ENCODE measurements at places on chromosomes 3 and 15.

DNA sequence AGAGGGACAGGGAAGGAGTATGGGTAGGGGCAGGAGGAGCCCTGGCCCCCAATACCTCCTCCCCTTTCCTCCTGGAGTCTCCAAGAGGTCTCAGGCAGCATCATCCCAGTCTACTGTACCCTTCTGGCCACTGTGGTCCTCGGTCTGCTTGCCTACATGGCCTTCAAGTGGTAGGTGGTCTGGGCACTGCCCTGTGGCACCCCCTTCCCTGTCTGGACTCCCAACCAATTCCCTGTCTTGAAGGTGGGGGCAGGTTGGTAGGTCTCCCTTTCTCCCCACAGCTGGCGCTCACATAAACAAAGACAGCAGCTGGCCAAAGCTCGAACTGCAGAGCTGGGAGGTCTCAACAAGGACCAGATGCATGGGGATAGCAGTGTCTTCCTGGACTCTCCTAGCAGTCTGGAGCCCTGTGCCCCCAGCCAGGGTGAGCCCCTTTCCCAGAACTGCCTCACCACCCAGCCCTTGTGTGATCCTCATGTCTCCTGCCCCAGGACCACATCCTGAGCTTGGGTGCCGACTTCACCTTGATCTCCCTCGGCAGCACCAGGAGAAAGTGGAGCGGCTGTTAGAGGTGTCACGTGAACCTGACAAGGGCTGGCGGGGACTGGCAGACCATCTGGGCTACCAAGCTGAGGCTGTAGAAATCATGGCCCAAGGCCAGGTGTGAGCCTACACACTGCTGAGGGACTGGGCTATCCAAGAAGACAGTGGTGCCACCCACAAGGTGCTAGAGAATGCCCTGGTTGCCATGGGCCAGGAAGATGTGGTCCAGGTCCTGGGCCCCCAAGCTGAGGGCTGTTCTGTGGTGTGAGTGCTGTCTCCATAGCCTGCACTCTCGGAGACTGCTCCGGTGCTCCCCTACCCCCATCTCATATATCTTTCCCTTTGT lies 33.1 kb downstream of the NBEAL2 start:
- no peak for DNase-seq

DNA sequence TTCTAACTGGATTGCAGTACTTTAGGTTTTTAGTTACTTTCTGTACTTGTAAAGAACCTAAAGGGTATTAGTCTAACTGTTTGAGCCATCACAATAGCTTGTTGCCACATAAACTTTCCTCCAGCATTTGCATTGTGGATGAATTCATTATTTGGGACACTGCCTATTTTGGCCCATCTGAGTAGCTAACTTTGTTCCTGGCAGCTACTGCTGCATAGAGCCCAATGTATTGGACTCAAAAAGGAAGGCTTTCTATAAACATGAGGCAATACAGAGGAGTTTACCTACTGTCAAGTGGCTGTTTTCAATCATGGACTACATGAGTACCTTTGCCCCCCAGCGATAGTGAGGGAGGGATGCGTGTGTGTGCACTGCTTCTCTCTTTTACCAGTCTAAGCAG lies 1.9 kb downstream of the ROBO2 start:
- no peak for DNase-seq

DNA sequence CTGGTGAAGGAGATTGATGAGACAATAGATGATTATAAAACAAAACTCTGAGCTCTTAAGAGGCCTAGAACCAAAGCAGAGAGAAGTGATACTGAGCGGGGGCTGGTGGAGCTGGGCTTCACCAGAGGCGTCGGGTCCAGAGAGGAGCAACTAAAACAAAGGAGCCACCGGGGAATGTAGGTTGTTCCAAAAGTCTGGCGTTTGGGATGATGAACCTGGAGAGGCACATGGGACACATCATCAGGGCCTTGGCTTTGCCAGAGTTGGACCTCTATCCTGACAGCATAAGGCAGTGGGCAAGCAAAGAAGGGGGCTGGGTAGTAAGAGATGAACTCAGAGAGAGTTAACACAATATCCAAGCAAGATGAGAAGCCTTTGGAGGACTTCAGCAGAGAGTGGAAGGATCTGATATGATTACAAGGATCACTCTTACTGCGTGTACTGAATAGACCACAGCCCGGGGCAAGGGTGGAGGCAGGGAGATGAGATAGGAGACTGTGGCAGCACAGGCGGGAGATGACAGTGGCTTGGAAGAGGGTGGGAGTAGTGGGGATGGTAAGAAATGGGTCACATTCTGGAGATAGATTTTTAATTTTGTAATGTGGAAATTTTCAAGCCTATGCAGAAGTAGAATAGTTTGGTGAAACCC lies 36.0 kb upstream of the RASA2 start:
- no peak for DNase-seq

DNA sequence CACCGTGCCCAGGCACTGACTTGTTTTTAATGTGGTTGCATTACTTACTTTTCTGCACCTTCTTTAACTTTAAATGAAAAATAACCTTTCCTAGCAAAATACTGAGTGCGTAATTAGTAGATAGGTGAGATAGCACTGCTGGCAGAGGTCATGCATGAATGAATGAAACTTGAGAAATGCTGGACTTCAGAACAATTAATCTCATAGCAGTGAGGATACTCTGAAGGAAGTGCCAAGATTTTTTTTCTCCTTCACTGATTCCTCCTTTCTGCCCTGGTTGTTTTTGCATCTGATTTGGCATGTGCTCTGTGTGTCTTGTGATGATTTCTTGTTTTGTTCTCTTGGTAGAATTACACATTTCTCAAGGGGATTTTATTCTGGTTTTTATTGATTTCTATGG lies 378.9 kb downstream of the PTPRG start:
- DNase-seq, result no peak

- no peak for DNase-seq
Observed at GRCh38 chr15:70802629-70803028, 39.3 kb upstream of the UACA start.

DNA sequence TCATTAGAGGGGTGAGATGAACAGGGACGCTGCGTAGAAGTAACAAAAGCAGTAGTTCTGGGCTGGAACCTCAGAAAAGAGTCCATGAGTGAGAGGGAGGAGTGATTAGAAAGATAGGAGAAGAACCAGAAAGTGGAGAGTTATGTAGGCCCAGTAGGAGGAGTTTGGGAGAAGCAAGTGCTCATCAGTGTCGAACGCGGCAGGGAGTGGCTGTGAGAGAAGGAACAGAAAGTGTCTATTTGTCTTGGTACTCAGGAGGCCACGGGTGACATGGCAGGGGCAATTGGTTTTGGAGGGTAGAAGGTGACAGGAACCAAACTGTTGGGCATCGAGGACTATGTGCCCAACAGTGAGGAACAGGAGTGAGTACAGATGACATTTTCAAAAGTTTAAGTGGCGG lies 1.3 kb upstream of the INSYN1 start:
- DNase-seq, result no peak

- no peak for DNase-seq
Observed at GRCh38 chr3:96319166-96319565, 495.2 kb upstream of the EPHA6 start.

DNA sequence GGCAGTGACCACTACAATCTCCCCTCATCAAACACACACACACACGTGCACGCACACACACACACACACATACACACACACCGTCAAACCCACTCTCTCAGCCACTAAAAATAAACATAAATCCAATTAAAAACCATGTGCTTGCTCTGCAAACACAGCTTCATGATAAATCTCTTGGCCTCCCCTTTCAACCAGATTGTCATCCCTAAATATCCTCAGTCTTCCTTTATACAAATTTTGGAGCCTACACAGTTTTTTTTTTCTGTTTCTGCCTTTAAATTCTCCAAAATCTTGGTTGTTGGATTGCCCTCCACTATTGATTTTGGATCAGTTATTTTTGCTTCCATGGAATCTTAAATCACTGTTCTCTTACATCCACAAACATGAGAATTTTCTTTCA lies 245.6 kb downstream of the SATB1 start:
- no peak for DNase-seq

GRCh38 chr15:45573961-45574629 lies 13.1 kb upstream of the BLOC1S6 start:
- no peak for DNase-seq

GRCh38 chr3:11499144-11499543 lies 144.6 kb downstream of the VGLL4 start:
- DNase-seq, result no peak

- no peak for DNase-seq
Observed at GRCh38 chr3:99783011-99783573, 34.6 kb upstream of the CMSS1 start.

- no peak for DNase-seq
Observed at GRCh38 chr3:194587438-194587931, 45.7 kb downstream of the TMEM44 start.

DNA sequence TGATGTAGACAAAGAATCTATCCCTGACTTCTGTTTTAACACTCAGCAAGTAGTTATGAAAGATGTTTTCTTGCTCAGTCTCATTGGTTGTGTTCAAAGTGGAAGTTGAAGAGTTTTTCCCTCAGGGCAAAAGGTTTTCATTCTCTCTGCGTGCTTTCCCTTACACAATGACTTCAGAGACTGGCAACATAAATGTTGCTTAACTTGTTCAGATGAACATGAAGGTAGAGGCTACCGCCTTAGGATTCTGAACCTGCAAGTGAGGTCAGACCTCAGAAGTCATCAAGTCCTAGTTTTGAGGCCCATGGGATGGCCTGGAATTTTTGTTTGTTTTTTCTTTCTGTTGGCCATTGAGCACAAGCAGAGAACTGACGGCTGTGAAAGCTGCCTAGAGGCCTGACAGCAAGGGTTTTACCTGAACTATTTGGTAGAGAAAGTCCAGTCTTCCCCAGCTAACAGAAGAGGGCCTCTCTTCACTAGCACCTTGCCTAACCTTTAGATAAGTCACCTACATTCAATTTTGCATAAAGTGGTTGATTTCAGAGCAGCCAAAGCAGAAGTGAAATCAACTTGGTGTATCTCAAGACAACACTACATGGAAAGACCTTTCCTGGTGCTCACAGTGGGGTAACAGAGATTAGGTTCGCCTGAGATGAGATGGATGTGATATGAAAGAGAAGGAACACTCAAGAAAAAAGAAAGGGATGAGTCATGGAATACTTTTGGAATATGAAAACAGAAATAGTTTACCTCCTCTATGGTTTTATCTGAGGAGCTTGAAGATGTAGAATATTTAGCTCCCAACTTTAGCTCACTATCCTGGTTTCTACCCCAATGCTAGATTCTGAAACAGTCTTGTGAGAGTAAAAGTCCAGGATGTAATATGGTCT lies 53.6 kb upstream of the AP4E1 start:
- DNase-seq, result no peak

GRCh38 chr3:127682561-127682960 lies 9.8 kb downstream of the ABTB1 start:
- DNase-seq, result no peak

DNA sequence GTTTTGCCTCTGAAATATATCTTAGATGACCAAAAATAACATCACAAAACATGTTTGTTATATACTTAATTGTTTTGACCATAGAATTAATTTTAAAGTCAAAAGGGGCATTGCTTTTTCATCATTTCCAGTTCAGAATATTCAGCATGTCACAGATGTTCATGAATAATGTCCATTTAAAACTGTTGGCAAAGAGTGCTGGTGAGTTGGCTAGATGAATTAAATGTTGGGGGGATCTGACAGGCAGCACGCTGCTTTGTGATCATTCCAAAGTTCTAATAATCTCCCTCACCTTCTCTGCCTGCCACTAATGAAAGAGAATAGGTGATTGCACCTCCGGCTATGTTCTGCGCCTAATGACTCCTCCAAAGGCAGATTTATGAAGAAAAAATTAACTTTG lies 139.2 kb upstream of the MLF1 start:
- no peak for DNase-seq

DNA sequence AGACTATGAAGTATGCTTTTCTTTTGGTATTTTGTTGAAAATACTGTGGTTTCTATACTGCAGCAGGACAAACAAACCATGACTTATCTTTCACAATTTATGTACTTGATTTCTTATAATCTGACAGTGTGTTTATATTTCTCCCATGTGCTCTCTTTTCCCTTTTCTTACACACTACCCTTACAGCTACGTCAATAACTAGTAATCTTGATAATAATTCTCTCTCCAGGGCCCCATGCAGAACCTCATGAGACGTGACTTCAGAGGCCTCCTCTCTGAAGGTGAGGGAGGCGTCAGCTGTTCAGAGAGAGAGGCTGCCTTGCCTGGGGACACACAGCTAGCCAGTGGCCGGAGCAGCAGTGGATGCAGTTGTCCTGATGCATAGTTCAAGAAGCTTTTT lies 35.9 kb downstream of the KY start:
- DNase-seq, result no peak

- no peak for DNase-seq
Observed at GRCh38 chr3:125220727-125221429, 8.3 kb upstream of the SLC12A8 start.

GRCh38 chr15:78316283-78317083 lies 17.1 kb upstream of the SKIC8 start:
- DNase-seq, result no peak

GRCh38 chr3:118080889-118081288 lies 953.8 kb downstream of the IGSF11 start:
- DNase-seq, result no peak

GRCh38 chr3:128727485-128727884 lies 1.5 kb downstream of the RAB7A start:
- DNase-seq, result no peak

DNA sequence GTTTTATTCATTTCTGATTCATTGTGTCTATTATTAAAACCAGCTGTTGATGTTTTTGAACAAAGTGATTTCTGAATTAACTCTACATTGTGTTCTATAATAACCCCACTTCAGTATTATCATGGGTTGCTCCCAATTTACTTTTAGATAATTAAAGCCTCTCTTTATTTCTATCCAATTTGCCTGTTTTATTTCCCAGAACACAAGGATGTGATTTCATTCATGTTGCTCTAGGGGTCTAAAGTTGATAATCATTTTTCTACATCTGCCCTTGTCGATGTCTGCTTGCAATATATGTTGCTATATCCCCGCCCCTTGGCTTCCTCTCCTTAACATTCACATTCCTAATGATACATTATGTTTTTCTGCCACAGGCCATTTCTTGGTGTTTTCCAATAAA lies 747.3 kb downstream of the CADM2 start:
- DNase-seq, result no peak

DNA sequence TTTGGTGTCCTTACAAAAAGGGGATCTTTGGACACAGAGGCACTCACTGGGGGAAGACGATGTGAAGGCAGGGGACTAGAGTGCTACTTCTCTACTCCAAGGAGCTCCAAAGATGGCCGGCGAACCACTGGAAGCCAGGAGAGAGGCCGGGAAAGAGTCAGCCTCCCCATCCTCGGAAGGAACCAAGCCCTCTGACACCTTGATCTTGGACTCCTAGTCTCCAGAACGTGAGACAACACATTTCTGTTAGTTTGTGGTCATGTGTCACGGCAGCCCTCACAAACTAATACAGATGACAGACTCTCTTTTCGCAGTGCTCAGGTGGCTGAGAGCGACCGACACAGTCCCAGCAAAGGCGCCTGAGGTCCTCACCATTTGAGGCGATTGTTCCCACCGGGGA lies 24.4 kb upstream of the ATP2B2 start:
- DNase-seq, result no peak

- DNase-seq, result no peak
Observed at GRCh38 chr15:42150219-42150970, 6.0 kb downstream of the PLA2G4F start.

GRCh38 chr3:29514912-29515311 lies 234.0 kb downstream of the RBMS3 start:
- DNase-seq, result no peak

Measured in activated CD8-positive, alpha-beta memory T cell treated with anti-CD3 and anti-CD28 coated beads for 48 hours (primary cell).